ENCODE measurements at places on chromosomes 16 and 17.

- no peak for DNase-seq
Observed at GRCh38 chr17:6286233-6286632, 148.7 kb downstream of the AIPL1 start.

DNA sequence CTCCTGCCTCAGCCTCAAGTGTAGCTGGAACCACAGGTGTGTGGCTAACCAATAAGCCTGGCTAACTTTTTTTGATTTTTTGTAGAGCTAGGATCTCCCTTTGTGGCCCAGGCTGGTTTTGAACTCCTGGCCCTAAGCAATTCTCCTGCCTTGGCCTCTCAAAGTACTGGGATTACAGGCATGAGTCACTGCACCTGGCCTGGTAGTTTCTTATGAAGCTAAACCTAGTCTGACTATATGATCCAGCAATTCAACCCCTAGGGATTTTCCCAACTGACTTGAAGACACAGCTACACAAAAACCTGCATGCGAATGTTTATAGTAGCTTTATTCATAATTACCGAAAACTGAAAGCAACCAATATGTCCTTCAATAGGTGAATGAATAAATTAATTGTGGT, 176.2 kb upstream of the IRX3 start:
- no peak for DNase-seq

DNA sequence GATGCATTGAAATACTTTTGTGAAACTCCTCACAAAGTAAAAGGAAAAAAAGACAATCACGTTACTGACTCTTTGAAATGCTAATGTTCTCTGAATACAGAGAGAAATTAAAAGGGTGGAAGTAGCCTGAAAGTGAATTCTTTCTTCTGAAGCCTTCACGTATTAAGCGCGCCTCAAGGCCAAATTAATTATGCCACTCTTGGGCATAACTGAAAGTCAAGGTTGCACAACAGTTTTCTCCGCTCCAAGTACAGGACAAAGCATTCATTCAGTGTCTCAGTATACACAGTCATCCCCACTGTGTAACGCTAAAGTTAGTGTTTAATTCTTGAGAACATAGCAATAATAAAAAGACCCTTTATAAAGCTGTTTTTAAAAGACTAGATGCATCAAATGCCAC, 21.5 kb downstream of the PARN start:
- no peak for DNase-seq

DNA sequence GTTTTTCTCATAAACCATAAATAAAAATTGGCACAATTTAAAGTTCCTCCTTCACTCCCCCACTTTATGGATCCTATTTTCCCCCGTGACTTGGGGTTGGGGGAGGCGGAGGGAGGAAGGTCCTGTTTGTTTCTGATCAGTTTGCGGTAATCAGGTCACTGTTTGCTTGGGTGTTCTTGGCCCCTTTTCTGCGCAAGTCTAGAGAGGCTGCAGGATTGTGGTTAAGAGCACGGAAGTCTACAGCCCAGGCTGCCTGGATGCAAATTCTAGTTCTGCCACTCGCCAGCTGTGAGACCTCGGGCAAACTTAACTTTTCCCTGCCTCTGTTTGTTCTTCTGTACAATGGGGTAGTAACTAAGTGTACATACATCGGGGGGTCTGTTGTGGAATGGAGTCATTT, 12.1 kb downstream of the ATP2C2 start:
- no peak for DNase-seq

GRCh38 chr16:51151435-51151960, 428 bp upstream of the SALL1 start:
- no peak for DNase-seq

- DNase-seq, result no peak
Observed at GRCh38 chr17:4771519-4772234, at the start of gene TM4SF5. Gene TM4SF5 (plus strand): TSS chr17:4771886. CDS start chr17:4771923, 37 bp downstream.

DNA sequence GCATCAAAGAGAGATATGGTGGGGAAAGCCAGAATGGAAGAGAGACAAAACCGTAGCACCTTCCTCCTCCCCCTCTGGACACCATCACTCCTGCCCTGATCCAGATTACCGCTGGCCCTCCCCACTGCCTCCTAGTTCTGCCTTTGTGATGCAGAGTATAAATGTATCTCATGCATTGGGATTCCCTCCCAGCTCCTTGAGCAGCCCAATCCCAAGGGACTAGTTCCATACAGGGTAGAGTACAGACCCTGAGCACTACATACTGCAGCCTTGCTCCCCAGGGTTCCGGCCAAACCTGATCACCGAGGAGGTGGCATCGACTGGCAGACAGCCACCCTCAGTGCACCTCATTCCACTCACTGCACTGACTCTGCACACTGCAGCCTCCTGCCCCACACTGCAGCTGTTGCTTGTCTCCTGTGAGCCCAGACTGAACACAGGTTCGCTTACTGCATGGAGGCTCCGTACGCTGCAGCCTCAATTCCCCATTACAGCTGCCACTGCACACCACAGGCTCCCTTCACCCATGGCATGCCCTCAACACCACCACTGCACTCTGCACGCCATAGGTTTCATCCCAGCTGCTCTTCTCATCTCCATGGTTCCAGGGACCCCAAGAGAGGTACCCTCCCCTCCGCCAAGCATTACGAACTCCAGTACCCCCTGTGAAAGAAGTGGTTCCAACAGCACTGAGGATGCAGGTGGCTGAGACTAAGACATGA, 1.7 kb upstream of the THRA start:
- DNase-seq, result no peak

DNA sequence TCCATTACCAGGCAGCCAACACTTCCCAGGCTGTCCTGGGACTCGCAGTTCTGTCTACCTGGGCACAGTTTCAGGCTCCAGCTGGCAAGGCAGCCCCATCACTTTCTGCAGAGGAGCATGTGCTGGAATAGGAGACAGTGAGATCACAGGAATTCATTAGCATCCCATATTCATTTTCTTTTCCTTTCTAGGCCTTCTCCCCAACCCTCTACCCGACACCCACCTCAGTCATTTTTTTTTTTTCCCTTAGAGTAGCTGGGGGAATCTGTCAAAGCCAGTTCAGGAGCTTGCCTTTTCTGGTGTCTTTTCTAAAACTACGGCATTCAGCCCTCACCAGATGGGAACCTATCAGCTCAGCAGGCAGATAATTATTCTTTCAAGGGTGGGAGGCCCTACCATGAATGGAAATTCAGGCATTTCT, 42.4 kb upstream of the FBXO47 start:
- no peak for DNase-seq

DNA sequence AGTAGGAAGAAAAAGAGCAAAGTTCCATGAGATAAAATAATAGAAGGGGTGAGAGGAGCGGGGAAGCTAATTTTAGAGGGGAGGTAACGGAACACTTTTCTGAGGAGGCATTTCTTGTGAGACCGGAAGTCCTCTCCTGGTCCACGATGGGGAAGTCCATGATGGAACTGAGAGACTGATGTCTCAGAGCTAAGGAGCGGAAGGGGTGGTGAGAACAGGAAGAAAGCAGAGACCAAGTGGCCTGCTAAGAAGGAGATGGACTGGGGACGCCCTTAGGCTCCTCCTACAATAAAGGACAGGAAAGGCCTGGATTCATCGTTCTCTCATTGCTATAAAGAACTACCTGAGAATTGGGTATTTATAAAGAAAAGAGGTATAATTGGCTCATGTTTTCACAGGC, 59.4 kb downstream of the ADAMTS18 start:
- no peak for DNase-seq

- no peak for DNase-seq
Observed at GRCh38 chr17:55817397-55817709, 66.5 kb downstream of the PCTP start.

- no peak for DNase-seq
Observed at GRCh38 chr16:66553223-66553622, 847 bp downstream of the CKLF start.

DNA sequence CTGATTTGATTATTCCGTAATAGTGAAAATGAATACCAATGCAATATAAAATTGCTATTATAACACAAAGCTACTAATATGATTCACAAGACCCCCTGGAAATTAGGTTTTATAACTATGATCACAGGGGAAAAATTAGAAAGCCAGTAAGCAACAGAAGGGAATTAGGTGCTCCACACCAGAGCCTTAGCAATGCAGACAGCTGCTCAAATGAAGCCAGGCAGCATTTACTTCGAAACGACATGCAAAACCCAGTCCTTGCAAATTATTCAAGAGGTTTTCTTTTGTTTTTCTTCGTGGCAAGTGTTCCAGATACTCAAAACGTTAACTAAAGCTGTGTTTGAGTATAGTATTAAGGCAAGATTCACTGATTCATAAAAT, 47.9 kb downstream of the TOX3 start:
- no peak for DNase-seq

GRCh38 chr16:23351360-23351759, 49.3 kb downstream of the SCNN1B start:
- DNase-seq, result no peak

DNA sequence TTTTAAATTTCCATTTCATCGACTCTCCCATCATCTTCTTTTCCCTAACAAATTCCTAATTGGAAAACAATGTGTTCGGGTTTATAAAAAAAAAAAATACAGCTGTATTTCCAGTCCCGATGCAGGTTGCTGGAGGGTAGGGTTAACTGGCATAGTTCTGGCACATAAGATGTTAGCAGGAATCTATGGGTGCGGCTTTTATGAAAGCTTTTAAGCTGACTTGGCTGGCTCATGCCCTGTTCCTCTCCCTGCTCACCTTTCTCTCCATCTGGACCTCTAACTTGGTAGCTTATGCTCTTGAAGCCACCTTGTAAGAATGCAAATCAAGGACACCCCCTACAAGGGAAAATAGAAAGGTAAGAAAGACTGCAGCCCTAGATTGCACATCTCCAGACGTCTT, 33.2 kb upstream of the KCNJ2 start:
- no peak for DNase-seq

DNA sequence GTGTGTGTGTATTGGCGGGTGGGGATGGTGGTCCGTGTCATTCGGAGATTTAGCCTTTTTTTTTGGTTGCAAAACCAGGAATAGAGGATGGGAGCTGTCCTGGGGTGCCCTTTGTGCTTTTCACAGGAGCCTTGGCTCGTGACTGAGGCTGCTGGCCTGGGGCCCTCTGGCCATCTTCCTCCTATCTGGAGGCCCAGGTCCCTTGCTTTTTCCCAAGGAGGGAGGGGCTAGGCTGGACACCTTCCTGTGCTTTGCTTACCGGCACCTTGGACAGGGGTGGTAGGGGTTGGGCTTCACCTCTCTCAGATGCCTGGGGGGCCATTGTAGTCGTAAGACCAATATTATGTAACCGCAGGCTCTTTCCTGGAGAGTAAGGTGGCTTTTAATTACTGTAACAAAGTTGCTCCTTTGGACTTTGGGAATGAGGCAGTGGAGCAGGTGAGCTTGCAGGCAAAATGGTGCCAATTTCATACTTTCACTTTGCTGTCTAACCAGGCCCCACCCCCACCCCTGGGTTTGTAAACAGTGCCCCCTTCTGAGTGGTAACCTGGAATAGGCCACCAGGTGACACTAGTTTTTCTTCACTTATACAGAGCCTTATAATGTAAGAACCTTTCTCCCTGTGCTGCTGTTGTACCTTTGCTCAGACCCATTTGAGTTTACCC, 1.2 kb downstream of the DYNLL2 start:
- no peak for DNase-seq

- DNase-seq, result no peak
Observed at GRCh38 chr16:55539049-55539448, 27.4 kb upstream of the CAPNS2 start.

Data from stimulated activated CD8-positive, alpha-beta memory T cell treated with anti-CD3 and anti-CD28 coated beads, Interleukin-7, amount 100 ng/mL, for 1 hour (primary cell).